ENCODE measurements at places on chromosomes 12 and 14. TPM values are rescaled to one million over a fixed set of nuclear protein-coding genes. Genes with fewer than 3 reads are reported as not detected.
A peak's percentile ranks its signal among the peaks of the same experiment; 100 is the strongest.

DNA sequence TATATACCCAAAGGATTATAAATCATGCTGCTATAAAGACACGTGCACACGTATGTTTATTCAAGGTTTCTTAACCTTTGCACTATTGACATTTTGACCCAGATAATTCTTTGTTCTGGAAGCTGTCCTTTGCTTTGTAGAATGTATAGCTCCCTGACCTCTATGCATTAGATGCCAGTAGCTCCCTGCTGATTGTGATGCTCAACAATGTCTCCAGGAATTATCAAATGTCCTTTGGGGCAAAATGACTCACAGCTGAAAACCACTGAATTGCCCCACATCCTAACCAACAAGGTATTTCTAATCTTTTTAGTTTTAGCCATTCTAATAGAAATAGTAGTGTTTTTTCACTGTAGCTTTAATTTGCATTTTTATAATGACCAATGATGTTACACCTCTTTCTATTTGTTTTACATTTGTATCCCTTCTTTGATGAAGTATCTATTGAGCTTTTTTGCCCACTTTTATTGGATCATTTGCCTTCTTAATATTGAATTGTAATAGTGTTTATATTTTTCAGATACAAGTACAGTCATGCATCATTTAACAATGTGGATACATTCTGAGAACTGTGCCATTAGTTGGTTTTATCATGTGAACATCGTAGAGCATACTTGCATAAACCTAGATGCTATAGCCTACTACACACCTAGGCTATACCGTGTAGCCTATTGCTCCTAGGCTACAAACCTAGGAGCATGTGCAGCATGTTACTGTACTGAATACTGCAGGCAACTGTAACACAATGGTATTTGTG lies 10.4 kb upstream of the NOPCHAP1 start:
- no peaks in the 10 kb centered on the region for H3K4me1 ChIP-seq
- H3K27me3 ChIP-seq: no peaks in the 10 kb centered on the region

GRCh38 chr12:1367331-1368291 lies 226.8 kb downstream of the FBXL14 start:
- no peaks in the 10 kb centered on the region for H3K4me1 ChIP-seq
- no peaks in the 10 kb centered on the region for H3K36me3 ChIP-seq
- DNase-seq: no peak
- H3K27ac ChIP-seq: no peak overlapping the region
- no peaks in the 10 kb centered on the region for H3K27me3 ChIP-seq

GRCh38 chr14:96587823-96588385 lies 85.7 kb downstream of the PAPOLA start:
- DNase-seq: no peak
- H3K4me3 ChIP-seq: no peak overlapping the region
- H3K27me3 ChIP-seq: no peaks in the 10 kb centered on the region
- H3K4me1 ChIP-seq: no peaks in the 10 kb centered on the region
- H3K27ac ChIP-seq: no peak overlapping the region

DNA sequence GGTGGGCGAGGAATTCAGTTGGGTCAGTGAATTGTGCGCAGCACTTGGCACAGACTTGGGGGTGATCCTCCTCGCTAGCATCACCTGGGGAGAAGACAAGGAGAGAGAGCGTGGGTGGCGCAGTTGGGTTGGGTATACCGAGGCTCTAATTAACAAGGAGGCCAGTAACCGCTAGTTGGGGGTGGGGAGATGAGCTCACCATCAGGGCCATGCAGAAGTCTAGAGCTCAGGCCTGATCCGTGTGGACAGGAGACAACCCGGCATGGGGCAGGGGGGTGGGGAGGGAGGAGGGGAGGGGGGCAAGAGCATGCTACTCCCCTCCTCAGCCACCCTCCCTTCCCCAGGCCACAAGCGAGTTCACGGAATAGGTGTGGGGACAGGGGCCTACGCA lies 580 bp downstream of the SALL2 start:
- H3K36me3 ChIP-seq: no peaks in the 10 kb centered on the region
- H3K4me3 ChIP-seq: peak overlapping the region; percentile 58
- peak; percentile 31 for DNase-seq
- H3K27me3 ChIP-seq: no peaks in the 10 kb centered on the region

Gene FOXG1
- total RNA-seq: 1.8 TPM

Gene LYZ
- total RNA-seq: 16.6 TPM

Gene KIF26A
- total RNA-seq: 16.8 TPM

Measured in ovary (tissue), 10 donors.